ENCODE measurements at places on chromosomes 12 and 14.
A peak's percentile ranks its signal among the peaks of the same experiment; 100 is the strongest.

DNA sequence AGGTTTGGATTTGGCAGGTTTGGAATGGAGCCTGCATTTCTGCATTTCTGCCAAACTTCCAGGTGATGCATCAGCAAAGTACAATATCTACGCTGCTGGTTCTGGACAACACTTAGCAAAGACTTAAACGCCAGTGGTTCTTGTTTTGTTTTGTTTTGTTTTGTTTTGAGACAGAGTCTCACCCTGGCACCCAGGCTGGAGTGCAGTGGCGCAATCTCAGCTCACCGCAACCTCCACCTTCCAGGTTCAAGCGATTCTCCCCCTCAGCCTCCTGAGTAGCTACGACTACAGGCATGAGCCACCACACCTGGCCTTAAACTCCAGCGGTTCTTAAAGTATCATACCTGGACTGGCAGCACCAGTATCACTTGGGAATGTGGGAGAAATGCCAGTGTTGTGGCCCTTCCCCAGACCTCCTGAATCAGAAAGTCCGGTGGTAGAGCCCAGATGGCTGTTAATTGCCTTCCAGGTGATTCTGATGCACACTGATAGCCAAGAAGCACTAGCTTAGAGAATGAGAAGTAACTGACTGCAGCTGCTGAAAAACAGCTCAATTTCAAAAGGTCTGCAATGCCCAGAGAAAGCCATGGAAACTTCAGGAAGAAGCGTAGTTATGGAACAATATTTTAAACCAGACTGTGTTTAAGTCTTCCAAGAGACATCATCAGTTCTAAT lies 114.8 kb upstream of the FOXN3 start:
- no peak for DNase-seq

DNA sequence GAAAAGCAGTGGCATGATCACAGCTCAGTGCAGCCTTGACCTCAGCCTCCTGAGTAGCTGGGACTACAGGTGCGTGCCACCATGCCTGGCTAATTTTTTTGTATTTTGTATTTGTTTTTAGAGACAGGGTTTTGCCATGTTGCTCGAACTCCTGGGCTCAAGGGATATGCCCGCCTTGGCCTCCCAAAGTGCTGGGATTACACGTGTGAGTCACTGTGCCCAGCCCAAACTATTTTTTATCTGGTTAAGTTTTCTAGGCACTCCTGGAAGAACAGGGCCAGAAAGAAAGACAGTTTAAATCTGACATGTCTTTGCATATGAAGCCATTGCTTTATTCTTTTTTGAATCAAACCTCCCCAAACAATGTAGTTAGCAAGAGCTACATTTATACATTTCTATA lies 27.5 kb upstream of the PTGR2 start:
- no peak for DNase-seq

DNA sequence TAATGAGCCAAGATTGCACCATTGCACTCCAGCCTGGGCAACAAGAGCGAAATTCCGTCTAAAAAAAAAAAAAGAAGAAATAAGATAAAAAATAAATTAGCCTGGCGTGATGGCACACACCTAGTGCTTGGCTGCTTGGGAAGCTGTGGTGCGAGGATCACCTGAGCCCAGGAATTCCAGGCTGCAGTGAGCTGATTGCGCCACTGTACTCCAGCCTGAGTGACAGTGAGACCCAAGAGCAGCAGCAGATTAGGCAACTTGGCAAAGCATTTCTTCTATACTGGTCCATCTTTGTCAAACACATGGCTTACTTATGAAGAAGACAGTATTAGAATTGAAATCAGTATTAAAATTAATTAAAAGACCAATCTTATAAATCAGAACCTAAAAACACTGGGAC lies 6.3 kb downstream of the GON7 start:
- no peak for DNase-seq

DNA sequence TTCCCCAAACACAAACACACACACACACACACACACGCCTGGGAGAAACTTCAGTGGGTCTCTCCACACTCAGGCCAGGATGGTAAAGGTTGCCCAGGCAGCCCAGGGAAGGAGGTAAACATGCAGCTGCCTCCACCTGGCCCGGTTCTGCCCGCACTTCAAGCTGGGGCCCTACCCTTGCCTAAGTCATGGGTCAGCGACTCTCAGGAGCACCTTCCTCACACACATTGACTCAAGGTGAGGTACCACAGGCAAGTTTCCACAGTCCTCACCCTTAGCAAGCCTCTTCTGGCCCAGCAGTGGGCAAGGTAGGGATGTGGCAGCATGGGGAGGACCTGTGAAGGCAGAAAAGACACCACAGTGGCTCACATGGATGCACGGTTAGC lies 14.1 kb upstream of the FAIM2 start:
- DNase-seq, result no peak

- DNase-seq, result no peak
Observed at GRCh38 chr14:64808449-64808848, 71.3 kb downstream of the SPTB start.

GRCh38 chr14:33643426-33644181 lies 307.3 kb downstream of the EGLN3 start:
- no peak for DNase-seq

GRCh38 chr12:47775100-47775911 lies 2.3 kb downstream of the SLC48A1 start:
- DNase-seq, result no peak

GRCh38 chr12:26031318-26031717 lies 72.8 kb downstream of the RASSF8 start:
- no peak for DNase-seq

DNA sequence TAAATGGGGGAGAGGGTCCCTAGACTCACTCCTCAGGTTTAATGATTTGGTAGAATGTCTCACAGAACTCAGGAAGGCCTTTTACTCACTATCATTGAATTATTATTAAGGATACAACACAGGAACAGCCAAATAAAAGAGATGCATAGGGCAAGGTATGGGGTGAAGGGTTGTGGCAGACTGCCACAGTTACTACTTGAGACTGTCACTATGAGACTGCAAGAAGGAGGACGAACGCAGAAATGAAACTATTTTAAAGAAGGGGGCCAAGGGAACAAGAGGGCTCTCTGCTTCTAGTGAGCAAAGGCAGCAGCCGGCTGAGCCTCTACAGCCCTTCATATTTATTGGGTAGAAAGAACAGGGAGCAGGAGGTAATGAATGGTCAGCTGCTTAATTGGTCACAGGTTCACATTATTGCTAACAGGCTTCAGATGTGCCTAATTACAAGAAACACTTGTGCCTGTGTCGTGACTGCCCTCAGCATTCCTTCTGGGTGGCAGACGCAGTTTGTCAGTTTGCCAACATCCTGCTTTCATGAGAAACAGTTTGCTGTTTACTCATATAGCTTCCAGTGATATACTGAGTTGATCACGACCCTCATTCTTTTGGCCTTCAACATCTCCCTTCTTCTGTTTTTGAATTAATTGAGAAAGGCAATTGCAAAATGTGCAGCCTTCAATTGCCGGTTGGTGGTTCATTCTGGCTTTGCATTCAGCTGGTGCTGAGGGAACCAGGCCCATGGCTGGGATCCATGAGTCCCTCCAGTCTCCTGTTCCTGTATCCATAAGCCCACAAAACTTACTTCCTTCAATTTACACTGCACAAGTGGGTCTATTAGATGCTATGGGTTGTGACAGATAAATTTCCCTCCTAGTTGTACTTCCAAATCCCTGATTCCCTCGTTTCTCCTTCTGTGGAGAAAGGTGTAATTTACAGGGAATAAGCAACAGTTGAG lies 82.8 kb upstream of the PLEKHG7 start:
- DNase-seq, result no peak

GRCh38 chr12:117530796-117531195 lies 169.4 kb upstream of the NOS1 start:
- no peak for DNase-seq

DNA sequence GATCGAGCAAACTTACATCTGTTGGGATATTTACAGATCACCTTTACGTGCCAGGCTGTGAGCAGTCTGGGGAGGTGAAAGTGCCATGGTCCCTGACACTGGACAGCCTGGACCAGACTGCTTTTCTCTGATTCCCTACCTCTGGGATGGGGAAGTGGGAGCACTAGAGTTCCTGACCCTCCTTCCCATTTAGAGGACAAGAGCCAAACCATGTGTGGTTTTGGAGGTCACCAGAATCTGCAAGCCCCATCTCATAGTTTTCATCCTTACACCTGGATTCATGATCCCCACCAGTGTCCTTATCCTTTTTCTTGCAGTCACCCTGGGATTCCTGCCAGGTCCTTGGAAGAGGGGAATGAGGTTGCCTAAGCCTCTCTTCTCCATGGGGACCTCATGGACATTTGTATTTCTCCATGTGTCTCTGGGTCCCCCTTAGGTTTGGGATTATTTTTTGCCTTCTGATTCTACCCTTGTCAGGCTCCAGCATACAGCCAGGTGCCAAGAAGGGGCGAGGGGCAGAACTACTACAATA lies 1.5 kb upstream of the WNT10B start:
- no peak for DNase-seq

- DNase-seq, result no peak
Observed at GRCh38 chr12:115146453-115146852, 462.5 kb upstream of the TBX3 start.

GRCh38 chr14:51382506-51382905 lies 142.5 kb downstream of the TMX1 start:
- DNase-seq, result no peak

DNA sequence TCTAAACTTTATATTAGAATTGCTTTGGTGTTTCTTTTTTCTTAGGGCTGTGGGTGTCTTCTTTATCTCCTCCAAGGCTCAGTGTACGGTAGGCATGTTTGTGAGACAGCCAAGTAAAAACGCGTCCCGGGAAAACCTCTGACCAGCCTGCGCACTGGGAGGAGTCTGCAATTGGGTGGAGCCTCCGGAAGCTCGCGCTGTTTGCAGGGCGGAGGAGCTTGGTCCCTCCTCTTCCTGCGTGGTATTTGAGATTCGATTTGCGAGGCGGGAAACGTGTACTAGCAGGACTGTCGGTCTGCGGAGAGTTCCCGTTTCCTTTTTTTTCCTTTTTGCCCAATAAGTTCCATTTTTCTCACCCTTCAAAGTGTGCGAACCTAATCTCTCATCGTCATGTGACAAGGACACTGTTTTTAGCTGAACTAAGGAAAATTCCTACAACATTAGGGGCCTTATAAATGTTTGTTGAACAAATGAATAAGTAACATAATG lies 182.1 kb upstream of the OTX2 start:
- DNase-seq, result no peak

GRCh38 chr14:24256960-24257359 lies 6.0 kb downstream of the TGM1 start:
- DNase-seq, result no peak

DNA sequence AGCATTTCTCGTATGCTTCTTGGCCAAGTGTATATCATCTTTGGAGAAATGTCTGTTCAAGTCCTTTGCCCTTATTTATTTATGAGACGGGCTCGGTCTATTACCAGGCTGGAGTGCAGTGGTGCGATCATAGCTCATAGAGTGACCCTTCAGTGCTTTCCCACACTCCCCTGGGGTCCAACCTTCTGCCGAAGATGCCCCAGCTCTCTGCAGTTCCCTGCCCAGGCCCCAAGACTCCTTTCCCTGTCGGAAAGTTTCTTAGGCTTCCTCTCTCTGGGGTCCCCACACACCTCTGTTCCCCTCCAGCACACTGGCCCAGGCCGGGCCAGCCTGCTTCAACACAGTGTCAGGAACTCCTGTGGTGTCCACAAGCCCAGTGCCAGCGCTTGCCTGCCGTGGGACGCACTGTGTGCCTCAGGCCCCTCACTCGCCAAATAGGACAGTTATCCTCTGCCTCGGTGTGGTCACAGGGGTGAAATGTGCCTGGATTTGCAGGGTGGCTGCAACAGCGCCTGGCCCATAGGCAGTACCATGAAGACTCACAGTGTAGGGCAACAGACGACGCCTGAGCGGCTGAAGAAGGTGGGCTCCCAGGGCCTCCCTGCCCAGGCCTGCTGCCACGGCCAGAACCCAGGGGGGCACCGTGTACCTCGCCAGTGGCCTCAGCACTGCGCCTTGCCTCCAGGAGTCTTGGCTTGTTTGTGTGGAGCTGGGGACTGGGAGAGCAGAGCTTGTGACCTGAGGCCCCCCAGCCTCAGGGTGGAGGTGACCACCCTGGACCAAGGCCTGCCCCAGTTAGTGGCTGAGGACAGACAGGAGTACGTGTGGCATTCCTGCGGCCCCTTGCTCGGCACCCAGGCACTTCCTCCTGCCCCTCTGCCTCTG lies 4.9 kb upstream of the ASPG start:
- no peak for DNase-seq

DNA sequence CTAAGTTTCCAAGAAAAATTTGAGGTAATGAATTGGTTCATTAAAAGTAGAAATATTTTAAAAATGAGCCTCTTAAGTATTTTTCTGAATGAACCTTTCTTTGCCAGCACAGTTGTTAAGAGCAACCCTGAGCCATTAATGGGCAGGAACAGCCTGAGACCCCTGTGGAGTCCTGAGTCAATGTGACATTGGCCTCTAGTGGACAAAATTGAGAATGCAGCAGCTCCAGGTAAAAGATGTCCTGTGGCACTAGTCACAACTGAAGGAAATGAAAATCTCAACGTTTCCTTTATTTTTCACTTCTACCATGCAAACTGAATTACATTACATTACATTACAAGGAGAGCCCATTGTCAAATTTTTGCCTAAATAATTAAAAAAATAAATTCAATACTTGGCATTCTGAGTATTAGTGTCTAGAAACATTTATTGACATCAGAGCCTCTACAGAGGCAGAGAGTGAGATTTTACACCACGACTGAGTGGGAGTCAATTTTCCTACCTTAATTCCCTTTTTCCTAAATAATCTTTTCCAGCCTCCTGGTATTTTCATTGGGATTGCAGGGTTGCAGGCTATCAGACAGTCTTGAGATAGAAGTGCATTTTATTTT lies 135.7 kb downstream of the PPM1H start:
- DNase-seq, result peak; percentile 65

All from CD4-positive, alpha-beta T cell treated with Interleukin-10 for 1 hour (primary cell).